ENCODE measurements at places on chromosomes 13 and 19. TPM values are rescaled to one million over a fixed set of nuclear protein-coding genes. Genes with fewer than 3 reads are reported as not detected.

GRCh38 chr13:46536341-46536740 lies 16.6 kb upstream of the LRCH1 start:
- no peak for ATAC-seq

- ATAC-seq = no peak
These were observed 97.9 kb downstream of the GGACT start for GRCh38 chr13:100490692-100491091.

- no peak for ATAC-seq
These were observed 54.8 kb downstream of the FRY start for GRCh38 chr13:32086366-32086765.

GRCh38 chr13:60369242-60369641 lies 27.8 kb upstream of the TDRD3 start:
- no peak for ATAC-seq

DNA sequence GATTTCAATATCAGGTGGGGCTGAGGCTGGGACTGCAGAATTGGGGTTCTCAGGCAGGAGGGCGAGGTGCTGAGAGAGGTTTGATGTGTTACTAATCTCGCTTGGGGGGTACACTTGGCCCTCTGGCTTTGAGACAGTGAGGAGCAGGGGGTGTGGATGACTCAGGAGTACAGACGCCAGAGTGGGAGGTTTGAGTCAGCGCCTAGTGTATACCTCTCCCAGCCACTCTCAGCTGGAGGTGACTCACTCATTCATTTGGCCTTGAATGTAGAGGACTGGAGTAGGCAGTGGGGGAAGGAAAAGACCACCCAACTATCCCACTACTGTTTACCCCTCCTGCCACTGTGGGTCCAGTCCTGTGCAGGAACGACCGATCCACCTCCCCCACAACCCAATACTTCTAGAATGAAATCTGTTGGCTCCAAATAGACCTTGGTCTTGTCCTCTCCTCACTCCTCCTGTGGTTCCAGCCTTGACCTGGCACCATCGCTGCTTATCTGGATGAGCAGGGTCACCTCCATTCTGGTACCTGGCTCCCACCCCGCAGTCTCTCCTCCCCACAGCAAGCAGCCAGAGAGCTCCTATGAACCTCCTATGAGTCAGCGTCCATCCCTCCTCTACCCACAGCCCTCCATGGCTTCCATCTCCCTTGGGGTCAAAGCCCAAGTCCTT lies 20.1 kb upstream of the ZNRF4 start:
- ATAC-seq = no peak

- ATAC-seq = no peak
These were observed 6.1 kb downstream of the STXBP2 start for GRCh38 chr19:7643031-7643415.

GRCh38 chr19:6521718-6522646 lies 8.8 kb upstream of the TNFSF9 start:
- no peak for ATAC-seq

DNA sequence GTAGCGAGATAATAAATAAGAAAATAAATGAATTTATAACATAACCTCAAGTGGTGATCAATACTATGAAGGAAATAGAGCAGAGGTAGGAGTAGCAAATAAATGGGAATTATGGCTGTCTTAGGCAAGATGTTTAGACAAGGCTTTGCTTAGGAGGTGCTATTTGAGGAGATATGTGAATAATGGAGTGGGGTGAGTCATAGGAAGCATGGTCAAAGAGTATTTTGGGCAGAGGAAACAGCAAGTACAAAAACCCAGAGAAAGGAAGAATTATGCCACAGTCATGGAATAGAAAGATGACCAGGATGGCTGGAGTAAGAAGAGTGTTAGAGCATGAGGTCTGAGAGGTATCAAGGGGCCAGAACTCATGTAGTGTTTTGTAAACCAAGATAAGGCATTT lies 33.6 kb upstream of the LPAR6 start:
- no peak for ATAC-seq

DNA sequence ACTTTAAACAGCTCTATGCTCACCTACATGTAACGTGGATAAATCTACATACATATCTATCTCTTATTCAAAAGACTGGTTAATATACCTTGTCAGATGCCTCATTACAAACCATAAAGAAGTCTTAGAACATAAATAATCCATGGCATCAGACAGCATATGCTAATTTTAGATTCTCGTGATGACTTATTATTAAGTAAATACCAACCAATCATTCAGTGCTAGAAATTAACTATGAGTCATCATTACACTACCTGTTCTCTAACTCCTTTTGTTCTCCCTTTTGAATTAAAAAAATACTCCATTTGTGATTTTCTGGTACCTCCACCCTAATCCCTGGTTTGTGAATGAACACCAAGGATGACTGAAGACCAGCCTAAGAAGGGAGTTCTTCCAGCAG lies 754.3 kb upstream of the ARGLU1 start:
- no peak for ATAC-seq

The UNC13A gene
- total RNA-seq = 0.19 TPM

The DAND5 gene
- total RNA-seq = 0.35 TPM

The ZNF737 gene
- total RNA-seq = 6.7 TPM

The CPB2 gene
- not detected for total RNA-seq

The CARD8 gene
- 30.4 TPM for total RNA-seq
